ENCODE measurements at places on chromosomes 5 and 9.

DNA sequence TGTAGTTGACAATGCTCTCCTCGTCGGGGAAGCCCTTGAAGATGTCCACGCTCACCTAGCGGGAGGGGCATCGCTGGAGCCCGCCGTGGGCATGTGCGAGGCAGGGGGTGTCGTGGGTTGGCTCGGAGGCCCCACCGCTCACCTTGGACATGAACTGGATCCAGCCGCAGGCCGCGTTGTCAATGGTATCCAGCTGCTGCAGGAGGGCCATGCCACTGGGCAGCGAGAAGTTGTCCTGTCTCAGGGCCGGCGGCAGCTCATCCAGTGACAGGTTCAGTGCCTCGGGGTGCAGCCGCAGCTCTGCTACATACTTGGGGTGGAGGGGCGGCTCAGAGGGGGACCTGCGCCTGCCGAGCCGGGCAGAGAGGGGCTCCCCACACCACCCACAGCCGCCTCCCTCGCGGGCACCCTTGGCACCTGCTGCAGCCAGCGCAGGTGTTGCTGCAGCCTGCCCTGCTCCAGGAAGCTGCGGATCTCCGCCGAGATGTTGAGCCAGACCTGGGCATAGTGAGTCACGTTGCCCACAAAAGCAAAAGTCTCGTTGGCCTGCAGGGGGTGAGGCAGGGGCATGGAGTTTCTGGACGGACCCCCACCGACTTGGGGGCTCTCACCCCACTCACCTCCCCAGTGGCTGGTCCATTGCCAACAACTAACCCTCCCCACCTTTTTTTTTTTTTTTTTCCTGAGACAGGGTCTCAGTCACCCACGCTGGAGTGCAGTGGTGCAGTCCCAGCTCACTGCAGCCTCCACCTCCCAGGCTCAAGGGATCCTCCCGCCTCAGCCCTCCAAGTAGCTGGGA is 9.1 kb downstream of the ABCA2 start:
- no peak for DNase-seq

- no peak for DNase-seq
Observed at GRCh38 chr5:174707671-174708070, 16.7 kb upstream of the MSX2 start.

DNA sequence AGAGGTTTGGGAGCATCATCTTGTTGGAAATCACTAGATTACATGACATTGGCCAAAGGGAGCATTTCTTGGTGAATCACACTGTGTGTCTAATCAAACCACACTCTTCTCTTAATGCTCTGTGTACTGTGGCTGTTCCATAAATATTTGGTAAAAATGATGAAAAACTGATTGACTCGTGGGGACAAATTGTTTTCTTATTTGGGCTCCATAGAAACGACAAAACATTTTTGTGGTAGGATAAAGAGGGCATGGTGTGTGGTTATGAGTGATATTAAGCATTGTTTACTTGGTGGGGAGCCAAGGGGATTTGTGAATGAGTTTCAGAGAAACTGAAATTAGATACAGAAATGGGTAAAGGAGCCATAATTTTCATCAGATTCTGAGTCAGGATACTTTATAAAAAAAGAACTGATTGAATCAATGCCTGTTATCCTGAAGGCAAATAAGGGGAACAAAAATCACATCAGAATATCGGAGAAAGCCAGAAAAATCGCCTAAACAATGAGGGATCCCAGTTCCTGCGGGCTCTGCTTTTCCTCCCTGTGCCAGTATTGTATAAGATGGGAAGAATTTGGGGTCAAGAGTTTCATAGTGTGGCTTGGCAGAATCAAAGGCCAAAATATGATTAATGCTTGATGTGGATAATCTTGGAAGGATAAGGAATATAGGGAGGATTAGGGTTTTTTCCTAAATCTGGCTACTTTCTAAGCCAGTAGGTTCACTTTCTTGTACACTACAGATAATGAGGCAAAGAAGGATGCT is 33.3 kb downstream of the FBXL7 start:
- peak; percentile 59 for DNase-seq

DNA sequence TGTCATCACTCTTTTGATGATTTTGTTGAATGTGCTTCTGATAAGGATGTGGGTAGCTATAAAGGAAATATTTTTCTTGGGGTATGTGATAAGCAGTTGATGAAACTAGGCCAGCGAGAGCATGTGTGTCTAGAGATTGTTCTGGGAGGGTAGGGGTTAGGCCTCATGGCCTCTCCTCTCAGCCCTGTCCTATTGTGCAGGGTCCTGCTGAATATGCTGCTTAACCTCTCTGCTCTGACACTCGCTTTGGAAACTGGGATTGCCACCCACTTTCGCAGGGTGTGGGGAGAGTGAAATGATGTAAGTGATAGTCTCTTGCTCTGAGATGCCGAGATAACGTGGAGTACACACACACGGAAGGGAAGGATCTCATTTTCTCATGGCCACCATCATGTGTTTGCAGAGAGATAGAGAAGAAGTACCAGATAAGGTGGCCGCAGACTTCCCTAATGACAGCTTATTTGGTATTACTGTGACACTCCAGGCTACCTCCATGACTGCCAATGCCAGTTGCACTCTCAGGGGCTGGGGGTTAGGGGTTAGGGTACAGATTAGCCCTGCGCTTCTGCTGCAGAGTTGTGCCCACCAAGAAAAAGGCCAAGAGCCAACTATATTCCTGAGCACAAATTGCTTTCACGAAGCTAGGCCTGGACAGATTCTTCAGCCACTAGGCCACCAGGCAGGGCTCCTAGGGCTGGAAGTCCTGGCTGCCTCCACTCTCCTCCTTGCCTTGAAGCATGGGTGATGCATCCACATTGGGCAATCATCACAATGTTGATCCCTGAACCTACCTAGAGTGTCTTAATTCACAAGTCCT is 25.2 kb upstream of the TNFAIP8 start:
- no peak for DNase-seq

DNA sequence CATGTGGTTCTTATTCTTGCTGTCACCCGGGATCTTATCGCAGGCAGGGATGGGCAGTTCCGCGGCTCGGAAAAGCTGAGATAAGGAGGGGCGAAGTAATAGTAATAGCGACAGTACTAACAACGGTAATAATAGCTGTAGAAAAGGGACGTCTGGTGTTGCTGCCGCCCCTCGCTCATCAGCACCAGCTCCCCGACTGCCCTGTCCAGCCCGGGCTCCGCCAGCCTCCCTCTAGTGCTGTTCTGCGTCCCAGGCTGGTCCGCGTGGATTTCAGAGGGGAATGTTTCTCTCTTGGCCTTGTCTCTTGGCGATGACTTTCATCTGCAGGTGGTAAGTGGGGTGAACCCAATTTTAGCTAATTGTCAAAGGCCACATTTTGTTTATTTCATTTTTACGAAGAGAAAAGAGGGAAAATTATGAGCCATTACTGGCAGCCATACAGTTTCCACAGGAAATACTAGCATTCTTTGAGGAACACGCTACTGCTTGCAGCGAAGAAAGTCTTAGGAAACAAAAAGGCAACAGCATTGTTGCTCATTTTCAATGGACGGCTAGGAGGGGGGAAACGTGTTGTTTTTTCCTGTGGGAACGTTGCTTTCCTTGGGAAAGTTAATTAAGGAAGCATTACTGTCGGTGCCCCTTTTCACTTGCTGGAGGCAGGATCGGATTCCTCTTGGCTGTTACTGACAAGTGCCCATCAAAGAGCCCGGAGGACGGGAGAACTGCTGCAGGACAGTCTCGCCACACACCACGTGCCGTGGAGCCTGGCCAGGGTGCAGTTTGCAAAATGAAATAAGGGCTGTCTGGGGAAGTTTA is 762 bp downstream of the SNCAIP start:
- peak; percentile 36 for DNase-seq

DNA sequence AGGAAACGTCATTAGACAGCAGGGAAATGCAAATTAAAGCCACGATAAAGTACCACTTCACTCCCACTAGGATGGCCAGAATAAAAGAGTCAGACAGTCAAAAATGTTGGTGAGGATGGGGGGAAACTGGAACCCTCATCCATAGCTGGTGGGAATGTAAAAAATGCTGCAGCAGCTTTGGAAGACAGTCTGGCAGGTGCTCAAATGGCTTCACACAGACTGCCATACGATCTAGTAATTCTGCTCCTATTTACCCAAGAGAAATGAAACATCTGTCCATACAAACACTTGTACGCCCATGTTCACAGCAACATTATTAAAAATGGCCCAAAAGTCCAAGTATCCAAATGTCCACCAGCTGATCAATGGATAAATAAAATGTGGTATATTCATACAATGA is 158.9 kb upstream of the PHYKPL start:
- DNase-seq = no peak

DNA sequence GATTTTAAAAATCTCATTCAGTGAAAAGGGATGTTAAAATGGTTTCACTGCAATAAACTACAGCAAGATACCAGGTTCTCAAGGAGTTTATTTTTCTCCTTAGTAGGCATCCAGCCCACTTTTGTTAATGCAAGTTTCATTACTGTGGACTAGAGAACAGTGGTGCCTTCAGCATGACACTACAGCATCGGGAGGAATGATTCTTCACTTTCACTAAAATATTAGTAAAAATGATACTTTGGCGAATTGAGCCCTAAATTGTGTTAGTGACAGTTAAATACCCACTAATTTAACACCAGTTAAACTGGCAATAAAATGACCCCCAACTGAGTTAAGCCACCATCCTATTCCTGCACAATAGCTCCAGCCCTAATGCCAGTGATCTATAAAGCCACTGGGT is 152.2 kb upstream of the MPDZ start:
- DNase-seq = no peak

DNA sequence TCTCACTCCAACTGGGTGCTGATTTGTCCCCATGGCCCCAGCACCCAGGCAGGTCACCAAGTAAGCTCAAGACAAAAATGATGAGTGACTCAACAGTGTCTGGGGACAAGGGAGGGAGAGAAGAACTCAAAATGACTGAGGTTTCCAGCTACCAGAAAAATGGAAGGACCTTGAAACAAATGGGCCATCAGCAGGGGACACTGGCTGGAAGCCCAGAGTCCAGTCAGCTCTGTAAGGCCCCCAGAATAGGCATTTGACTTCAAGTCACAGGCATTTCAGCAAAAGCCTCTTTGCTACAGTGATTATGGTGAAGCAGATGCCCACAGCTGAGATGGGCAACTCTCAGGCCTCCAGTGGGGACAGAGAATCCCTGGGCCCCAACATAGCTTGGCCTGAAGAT is 139.0 kb upstream of the GABRP start:
- no peak for DNase-seq

Data from astrocyte (in vitro differentiated cells and primary cell).